Stimulated activated naive B cell treated with anti-CD40 and anti-IgM and Interleukin-4, amounts not matched to agents 10 μg/mL and 1 μg/mL and 100 μg/mL, for 72 hours (primary cell): ENCODE measurements at places on chromosomes 16 and 17.

- no peak for DNase-seq
Measured at GRCh38 chr17:50779747-50780353, 12.5 kb upstream of the ANKRD40CL start.

GRCh38 chr16:951660-952301 lies 19.0 kb downstream of the LMF1 start:
- DNase-seq, result no peak

GRCh38 chr16:86984343-86984742 lies 332.8 kb downstream of the C16orf95 start:
- DNase-seq, result no peak

- DNase-seq, result no peak
Measured at GRCh38 chr17:78180508-78180907, 6.3 kb downstream of the TK1 start.
